Hypothalamus (tissue), 51 donors: ENCODE measurements at places on chromosomes 2 and 18.

- DNase-seq: no peak
These were observed 127.8 kb downstream of the LNPK start for GRCh38 chr2:175874291-175874690.

- no peak for DNase-seq
These were observed 202.1 kb upstream of the HS6ST1 start for GRCh38 chr2:128520791-128521190.

GRCh38 chr18:10049747-10050146 is 135.9 kb downstream of the VAPA start:
- DNase-seq: no peak

DNA sequence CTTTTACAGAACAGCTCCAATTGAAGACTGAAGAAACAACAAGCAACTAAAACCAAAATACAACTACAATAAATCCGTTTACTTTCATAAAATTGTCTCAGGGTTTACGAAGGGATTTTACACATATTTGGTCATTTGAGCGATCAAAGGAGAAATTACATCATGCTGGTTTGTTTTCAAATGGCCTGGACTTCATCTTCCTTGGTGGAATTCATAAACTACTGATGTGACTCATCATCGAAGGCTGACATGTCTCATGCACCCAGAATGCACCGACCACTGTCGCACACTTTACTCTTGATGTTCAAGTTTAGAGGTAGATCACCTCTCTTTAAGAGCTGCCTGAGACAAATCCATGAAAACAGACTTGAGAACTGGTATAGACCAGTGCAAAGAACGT is 25.6 kb upstream of the PMAIP1 start:
- DNase-seq: no peak

DNA sequence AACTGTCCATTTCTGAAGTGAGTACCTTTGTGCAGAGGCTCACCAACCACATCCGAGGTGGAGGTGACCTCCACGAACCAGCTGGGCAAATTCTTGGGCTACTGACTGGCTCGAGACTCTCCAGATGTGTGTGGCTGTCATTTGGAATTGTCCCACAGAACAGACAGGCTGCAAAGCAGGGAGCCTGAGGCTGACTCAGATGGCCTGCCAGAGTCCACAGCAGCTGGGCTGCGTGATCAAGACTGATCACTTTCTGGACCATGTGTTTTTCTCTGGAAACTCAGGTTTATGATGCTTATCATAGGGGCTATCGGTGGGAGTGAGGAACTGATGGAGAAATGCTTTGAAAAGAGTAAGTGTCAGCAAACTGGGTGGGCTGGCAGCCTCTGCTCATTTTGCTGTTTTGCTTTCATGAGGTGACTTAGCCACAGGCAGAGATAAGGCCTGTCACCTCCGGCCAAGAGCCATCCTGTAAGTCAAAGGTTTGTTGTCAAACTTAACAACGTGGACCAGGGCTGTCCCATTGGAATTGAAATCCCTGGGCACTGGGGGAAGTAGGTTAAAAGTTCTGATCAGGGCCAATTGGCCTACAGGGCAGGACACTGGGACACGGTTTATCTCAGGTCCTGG is 120.4 kb downstream of the LIPG start:
- DNase-seq: no peak

DNA sequence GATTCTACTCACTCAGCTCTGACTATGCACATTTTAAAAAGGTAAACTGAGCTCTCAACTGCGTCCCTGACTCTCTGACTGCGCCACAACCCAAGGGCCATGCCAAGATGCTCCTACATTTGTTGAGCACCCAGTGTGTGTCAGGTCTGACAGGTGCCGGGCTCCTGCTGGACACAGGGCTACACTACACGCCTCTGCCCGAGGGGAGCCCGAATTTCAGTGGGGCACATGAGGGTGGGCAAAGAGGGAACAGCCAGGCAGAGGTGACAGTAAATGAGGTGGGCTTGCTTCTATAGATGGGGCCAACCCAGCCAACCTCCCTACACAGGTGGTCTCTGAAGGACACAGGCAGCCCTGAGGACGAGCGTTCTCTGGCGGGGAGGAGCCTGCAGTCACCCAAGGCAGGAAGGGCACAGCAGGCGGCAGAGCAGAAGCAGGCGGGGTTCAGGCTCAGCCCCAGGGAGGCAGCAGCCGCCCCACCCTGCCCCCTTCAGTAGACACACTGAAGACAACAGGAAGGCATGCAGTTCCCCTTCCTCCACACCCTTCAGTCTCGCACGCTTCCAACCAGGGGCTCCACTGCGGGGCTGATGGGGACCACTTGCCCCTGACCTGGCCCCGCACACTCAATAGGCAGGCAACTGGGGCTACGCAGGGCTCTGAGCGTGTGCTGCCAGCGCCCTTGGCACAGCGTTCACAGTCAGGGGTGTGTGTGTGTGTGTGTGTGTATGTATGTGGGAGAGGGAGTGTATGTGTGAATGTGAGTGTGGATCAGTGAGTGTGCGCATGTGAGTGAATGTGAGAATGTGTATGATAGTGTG is 98.4 kb downstream of the UXS1 start:
- no peak for DNase-seq

- no peak for DNase-seq
These were observed 31.0 kb downstream of the TMEM87B start for GRCh38 chr2:112085916-112086669.

- DNase-seq: no peak
These were observed 33.3 kb upstream of the CABLES1 start for GRCh38 chr18:23101861-23102432.

DNA sequence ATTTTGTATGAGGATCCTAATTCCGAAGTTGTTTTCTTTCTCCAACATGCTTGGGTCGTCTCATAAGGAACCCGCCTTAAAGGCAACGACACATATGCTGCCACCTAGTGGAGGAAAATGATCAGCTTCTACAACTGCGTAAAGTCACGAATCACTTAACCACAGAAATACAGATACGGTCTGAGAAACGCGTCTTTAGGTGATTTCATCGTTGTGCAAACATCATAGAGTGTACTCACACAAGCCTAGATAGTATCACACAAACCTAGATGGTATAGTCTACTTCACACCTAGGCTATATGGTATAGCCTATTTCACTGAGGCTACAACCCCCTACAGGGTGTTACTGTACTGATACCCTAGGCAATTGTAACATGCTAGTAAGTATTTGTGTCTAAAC is 13.1 kb downstream of the GNLY start:
- peak; percentile 60 for DNase-seq

- no peak for DNase-seq
These were observed 34.1 kb upstream of the STAT1 start for GRCh38 chr2:191048073-191048472.

DNA sequence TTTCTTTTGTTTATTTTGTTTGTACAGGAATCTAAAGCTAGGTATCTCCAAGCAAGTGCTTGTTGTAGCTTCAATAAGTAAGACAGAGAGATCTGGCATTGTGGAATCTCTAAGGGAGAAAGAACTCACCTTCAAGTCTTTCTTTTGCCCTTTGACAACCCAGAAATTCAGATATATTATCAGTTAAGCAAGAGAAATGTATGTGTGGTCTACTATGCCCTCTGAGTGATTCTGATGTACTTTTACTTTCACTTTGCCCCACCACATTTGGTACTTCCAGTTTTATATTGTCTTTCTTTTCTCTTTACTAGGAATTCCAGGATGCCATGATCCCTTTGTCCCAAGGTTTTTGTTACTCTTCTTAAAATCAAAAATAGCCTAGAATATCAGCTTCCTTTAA is 259.6 kb upstream of the PIK3C3 start:
- no peak for DNase-seq

GRCh38 chr2:58660046-58660445 is 418.9 kb upstream of the FANCL start:
- no peak for DNase-seq

DNA sequence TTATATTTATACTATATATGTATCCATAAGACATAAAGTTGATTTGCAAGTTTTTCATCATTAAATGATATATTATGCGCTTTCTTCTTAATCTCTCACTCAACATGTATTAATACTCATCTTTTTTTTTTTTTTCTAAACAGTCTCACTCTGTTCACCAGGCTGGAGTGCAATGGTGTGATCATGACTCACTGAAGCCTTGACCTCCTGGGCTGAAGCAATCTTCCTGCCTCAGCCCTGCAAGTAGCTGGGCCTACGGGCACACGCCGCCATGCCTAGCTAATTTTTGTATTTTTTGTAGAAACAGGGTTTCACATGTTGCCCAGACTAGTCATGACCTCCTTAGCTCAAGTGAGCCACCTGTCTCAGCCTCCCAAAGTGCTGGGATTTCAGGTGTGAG is 51.4 kb upstream of the MAP4K3 start:
- DNase-seq: no peak
